Posterior vena cava (tissue), 2 donors: ENCODE measurements at places on chromosomes 12 and 14. TPM values are rescaled to one million over a fixed set of nuclear protein-coding genes. Genes with fewer than 3 reads are reported as not detected.

Gene GLI1
- total RNA-seq, result 3.2 TPM

Gene PXMP2
- 7.1 TPM for total RNA-seq

Gene CD163L1
- total RNA-seq, result 7.7 TPM

Gene PRR13
- total RNA-seq, result 102 TPM

Gene PMCH
- total RNA-seq, result not detected

Gene ASPG
- total RNA-seq, result 3.2 TPM

Gene ADSS1
- total RNA-seq, result 10.2 TPM

Gene KRT71
- not detected for total RNA-seq

Gene USP44
- 1.3 TPM for total RNA-seq

Gene FZD10
- 1.1 TPM for total RNA-seq

Gene NUAK1
- 17.7 TPM for total RNA-seq
